Cardiac ventricle fibroblast (primary cell): ENCODE measurements at places on chromosomes 12 and 14. TPM values are rescaled to one million over a fixed set of nuclear protein-coding genes. Genes with fewer than 3 reads are reported as not detected.

The MGP gene
- total RNA-seq, result 4,519 and 5,324 TPM in 2 replicates

The COX8C gene
- total RNA-seq, result not detected in 2 replicates

The KCNH3 gene
- 0.05 and 0.12 TPM in 2 replicates for total RNA-seq

The MDM2 gene
- 87.7 and 325 TPM in 2 replicates for total RNA-seq

The C12orf43 gene
- total RNA-seq, result 5.9 and 12.1 TPM in 2 replicates

The PTGDR gene
- 0.29 and 0.37 TPM in 2 replicates for total RNA-seq
